ENCODE measurements at places on chromosomes 1 and 21. TPM values are rescaled to one million over a fixed set of nuclear protein-coding genes. Genes with fewer than 3 reads are reported as not detected.

DNA sequence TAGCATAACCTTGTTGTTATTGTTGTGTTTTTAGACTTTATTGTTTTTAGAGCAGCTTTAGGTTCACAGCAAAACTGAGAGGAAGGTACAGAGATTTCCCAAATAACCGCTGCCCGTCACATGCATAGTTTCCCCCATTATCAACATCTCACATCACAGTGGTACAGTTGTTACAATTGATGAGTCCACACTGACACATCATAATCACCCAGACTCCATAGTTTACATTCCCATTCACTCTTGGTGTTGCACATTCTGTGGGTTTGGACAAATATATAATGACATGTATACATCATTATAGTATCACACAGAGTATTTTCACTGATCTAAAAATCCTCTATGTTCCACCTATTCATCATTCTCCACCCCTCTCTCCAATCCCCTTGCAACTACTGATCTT lies 25.9 kb upstream of the TOR3A start:
- DNase-seq: no peak

DNA sequence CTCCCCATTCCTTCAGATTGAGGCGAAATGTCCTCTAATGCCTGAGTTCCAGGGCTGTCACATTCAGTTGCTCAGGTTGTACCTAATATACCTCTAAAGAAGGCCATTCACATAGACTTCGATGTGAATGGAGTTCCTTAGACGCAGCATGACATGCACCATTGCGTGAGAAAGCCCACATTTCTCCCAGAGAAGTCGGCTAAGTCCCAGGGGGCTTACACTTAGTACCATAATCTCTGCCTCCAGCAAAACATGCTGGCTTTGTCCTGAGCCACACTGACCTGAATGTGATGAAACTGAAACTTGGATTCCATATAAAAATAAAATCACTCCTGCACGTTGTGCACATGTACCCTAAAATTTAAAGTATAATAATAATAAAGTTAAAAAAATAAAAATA lies 23.2 kb upstream of the SLC2A1 start:
- no peak for DNase-seq

DNA sequence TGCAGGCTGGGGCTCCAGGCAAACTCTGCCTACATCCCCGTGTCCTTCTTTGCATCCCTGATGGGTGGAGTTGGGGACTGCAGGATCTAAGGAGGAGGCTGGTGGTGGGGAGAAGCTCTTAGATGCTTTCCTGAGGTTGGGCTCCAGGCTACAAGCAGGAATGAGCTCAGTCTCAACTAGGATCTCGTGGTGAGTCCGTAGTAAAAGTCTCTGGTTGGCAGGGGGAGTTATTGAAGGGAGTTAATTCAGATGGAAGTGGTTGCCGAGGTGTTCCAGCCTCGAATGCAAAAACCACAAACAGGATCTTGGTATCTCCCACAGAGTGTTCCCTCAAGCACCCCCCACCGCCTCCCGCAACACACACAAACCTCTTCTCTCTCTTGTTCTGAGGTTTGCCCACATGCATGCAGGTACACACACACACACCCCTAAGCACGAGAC lies 35.0 kb downstream of the TMCC2 start:
- no peak for DNase-seq

GRCh38 chr1:231702804-231703203 lies 76.2 kb downstream of the DISC1 start:
- DNase-seq: peak; percentile 60

- no peak for DNase-seq
These were observed 16.0 kb downstream of the DHRS3 start for GRCh38 chr1:12601700-12602658.

- peak; percentile 62 for DNase-seq
These were observed 5.5 kb downstream of the CAPN2 start for GRCh38 chr1:223717695-223718363.

GRCh38 chr21:40769231-40769630 lies 77.7 kb downstream of the DSCAM start:
- no peak for DNase-seq

- DNase-seq: no peak
These were observed 56.7 kb downstream of the MRPL39 start for GRCh38 chr21:25550352-25551120.

GRCh38 chr1:21212126-21212525 lies 35.4 kb upstream of the EIF4G3 start:
- DNase-seq: no peak

DNA sequence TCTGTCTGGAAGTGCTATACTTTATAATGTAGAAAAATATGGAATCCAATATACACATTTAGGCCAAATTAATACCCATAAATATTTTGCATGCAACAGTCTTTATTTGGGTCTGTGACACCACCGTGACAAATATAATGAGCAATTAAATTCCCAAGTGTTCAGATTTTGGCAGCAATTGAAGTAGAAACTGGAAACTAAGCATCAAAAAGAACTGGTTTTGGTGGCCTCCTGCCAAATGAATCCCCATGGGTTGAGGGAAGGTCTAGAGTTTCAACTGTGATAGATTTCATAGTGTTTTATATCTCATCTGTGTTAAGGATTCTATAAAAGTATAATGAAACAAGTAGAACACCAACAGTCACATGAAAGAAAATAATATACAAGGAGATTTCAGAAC lies 88.4 kb downstream of the DPYD start:
- DNase-seq: no peak

GRCh38 chr1:217425422-217425821 lies 205.5 kb downstream of the GPATCH2 start:
- no peak for DNase-seq

- no peak for DNase-seq
These were observed 936 bp downstream of the TP73 start for GRCh38 chr1:3653286-3653618.

- DNase-seq: no peak
These were observed 47.3 kb downstream of the EIF2B3 start for GRCh38 chr1:44939061-44939460.

DNA sequence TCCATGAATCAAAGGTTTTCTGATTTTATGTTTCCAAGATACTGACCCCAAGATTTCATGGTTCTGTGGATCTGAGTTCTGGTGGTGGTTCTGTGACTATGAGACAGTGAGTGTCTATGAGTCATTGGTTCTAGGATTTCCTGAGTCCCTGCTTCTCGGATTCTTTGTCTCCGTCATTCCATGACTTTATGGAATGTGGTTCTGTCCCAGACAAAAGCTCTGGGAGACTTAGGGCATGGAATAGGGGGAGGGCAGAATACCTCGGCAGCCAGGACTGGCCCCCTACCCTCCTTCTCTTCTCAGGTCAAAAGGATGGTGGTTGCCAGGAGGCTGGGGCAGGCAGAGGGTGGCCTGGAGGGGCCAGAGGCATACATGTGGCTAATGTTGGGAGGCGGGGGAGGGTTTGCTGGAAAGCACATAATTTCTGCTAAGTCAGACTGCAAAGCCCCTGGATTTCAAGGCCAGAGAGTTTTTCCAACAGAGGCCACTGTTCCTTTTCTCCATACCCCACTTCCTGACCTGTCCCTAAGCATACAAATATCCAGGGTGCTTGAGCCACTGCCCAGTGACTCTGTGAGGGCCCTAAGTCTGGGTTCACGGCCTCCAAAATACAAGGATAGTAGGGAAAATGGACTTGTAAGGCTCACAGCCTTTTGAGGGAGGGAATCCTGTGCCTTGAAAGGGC lies 17.2 kb downstream of the CDCP2 start:
- no peak for DNase-seq

DNA sequence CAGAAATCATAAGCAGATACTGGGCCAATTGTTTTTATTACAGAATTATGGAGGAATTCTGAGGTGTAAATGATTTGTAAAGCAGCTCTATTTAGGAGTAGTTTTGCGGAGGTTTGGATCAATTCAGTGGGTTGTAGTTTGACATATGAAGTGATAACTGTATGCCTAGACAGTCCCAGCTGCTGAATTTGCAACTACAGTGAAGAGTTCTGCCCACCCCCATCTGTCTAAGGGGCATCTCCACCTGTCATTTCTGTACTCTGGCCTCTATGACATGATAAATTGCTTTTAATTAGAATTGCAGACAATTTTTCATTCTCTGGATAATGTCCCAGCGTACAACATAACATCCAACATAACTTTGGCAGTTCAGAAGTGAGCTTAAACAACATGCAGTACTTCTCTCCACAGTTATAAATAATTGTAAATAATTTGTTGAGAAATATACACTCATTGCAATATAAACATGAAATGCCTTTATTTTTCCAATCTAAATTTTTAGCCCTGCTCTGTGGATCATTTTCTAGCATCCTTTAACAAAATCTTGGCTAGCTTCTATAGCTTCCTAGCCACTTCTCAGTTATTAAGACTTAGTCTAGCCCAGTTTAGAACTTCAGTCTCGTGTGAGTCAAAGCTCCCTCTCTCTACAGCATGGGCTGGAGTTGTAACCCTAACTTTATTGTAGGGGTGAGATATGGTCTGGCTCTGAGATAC lies 52.3 kb downstream of the PDE4B start:
- no peak for DNase-seq

- DNase-seq: peak; percentile 21
These were observed 37.4 kb downstream of the MAP3K21 start for GRCh38 chr1:233364695-233365539.

DNA sequence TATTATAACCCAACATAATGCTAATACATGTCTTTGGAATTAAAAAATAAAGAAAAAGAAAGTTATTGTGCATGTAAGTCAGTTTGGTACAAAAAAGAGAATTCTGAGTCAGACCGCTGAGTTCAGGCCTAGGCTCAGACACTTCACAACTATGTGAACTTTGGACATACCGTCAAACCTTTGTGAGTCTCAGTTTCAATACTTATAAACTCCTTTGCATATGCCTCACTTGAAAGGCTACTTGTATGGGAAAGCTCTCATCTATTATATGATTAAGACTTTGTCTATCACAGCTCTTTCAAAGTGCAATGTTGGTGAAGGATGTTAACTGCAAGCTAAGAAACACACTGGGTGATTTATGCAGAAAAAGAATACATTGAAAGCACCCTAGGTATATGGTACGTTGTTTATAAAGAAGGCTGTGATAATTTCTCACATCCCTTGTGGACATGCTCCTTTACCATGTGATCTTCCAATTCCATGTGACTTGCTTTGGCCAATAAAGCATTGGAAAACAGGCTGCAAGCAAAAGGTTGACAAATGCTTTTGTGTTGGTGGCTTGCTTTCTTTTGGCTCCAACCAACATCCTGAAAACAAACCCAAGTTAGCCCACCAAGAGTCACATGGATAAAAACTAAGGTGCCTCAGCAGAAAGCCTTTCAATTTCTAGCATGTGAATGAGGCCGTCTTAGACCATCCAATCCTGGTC lies 49.6 kb downstream of the INTS7 start:
- no peak for DNase-seq

- no peak for DNase-seq
These were observed 11.7 kb downstream of the ITLN2 start for GRCh38 chr1:160942926-160943325.

ODF2L gene
- total RNA-seq: 13.4 TPM

GJA5 gene
- total RNA-seq: 0.13 TPM

STYXL2 gene
- not detected for total RNA-seq

RCAN3 gene
- 15.9 TPM for total RNA-seq

PCP4L1 gene
- 0.26 TPM for total RNA-seq

TSPEAR gene
- not detected for total RNA-seq
